ENCODE measurements at places on chromosomes 2 and 18.

- DNase-seq, result no peak
These were observed 16.6 kb upstream of the APCDD1 start for GRCh38 chr18:10437837-10438236.

DNA sequence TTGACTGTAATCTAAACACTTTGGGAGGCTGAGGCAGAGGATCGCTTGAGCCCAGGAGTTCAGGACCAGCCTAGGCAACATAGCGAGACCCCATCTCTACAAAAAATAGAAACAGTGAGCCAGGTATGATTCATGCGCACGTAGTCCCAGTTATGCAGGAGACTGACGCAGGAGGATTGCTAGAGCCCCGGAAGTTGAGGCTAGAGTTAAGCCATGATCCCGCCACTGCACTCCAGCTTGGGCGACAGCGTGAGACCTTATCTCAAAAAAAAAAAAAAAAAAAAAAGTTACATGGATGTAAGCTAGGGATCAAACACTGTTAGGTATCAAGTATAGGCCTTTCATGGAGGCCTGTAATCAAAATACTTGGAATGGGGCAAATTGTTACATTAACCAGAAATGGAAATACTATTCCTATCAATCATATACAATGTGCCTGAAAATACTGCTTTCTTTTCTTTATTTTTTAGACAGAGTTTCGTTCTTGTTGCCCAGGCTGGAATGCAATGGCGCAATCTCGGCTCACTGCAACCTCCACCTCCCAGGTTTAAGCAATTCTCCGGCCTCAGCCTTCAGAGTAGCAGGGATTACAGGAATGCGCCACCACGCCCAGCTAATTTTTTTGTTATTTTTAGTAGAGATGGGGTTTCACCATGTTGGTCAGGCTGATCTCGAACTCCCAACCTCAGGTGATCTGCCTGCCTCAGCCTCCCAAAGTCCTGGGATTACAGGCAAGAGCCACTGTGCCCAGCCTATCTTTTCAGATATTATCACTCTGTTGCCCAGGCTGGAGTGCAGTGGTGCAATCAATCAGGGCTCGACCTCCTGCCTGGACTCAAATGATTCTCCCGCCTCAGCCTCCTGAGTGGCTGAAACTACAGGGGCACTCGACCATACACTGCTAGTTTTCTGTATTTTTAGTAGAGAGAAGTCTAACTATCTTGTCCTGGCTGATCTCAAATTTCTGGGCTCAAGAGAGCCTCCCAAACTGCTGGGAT is 27.2 kb downstream of the XPO1 start:
- no peak for DNase-seq

DNA sequence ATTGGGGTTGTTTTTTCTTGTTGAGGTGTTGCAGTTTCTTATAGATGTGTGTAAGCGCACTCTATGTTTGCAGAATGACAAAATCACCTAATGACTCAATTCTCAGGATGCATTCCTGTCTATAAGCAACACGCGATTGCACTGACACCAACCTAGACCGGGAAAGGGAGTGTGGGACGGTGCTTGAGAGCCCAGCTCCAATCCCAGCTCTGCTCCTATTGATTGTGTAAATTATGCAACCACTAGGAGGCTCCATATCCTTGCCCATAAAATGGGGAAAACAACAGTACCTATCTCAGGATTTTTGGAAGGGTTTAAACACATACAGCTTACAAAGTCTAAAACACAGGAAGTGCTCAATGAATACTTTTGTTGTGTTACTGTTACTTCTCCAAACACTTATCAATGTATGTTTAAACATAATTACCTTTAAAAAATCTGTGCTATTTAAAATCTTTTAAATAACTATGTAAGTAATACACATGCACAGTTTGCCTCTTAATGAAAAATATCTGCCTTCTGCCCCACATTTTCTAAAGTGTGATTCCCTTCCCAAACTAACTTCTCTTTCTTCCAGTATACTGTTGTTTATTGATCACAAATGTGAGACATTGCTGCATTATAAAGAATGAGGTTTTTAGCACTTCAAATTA is 132.5 kb downstream of the SPHKAP start:
- DNase-seq, result peak; percentile 22

DNA sequence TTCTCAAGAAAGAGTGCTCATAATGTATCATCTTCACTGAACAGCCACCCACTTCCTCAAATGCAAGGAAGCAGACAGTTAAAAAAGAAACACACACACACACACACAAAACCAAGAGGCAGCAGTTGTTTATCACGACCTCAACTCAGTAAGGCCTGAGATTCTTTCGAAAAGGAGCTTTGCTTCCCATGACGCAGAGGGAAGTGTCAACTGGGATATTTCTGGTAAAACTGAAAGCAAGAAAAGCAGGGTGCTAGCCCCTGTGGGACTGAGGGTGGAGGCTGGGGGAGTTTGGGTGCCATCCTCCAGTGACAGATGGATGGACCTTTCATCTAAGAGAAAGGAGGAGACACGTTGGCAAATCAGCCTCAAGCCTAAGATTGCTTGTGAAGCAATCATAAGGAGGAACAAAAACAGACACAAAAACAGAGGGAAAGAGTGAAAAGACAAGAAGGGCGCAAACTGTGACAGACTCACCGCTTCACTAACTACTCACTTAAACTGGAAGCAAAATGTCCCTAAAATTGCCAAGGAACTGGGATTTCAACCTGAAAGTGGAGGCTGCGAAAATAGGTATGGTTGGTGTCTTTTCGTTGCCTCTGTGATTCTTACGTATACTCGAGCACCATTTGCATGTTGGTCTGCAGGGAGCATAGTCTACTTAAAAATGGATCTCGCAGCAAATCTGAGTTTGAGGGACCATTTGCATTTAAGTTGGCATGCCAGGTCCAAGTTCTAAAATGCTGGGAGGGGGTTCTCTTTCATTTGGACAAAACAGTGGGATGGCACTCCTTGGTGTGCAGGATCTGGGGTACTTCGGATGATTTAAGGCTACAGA is at the start of gene ARHGAP25:
TSS of gene ARHGAP25 (plus strand) at position 124 of the 838 bp plus-strand sequence. CDS start at position 513, 389 bp downstream.
- DNase-seq, result no peak

DNA sequence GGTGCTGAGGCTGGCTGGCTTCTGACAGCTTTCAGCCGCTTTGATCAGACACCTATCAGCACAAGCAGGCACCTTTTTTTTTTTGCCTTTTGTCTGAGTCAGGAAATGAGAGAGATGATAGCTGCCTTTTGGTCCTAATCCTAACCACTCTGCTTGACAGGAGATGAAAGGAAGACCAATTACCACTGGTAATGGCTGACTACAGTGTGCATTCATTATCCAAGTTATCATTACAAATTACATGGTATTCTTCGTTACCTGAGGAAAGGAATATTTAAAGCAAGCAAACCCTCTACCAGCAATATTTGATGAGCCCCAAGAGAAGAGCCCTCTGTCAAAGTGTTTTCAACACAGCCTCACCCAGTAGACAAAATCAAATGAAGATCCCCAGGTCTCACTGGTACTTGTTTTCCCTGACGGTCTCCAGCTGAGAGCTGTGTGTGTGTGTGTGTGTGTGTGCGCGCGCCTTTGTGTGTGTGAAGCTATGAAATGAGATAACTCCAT is 925.7 kb downstream of the DCDC2C start:
- DNase-seq, result peak; percentile 87

DNA sequence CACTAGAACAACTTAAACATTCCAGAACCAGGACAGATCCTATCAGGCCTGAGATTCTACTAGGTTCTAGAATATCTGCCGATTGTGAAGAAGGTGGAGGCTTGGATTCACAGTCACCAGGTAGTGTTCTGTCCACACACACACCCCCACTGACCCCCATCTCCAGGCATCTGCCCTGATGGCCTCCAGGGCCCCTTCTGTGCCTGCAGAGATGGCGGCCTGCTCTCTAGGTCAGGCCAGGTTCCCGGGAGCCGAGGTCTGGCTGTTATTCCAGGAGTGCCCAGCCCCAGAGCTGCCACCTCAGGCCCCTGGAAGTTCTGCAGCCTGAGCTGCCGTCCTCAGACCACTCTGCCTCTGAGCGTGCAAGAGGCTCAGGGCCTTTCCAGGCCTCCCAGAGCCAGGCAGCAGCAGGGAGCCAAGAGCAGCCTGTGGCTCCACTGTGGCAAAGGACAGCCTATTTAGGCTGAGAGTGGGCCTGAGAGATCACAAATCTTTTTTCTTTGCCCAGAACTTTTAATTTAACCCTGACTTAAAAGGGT is 96.2 kb upstream of the ASAP2 start:
- no peak for DNase-seq

DNA sequence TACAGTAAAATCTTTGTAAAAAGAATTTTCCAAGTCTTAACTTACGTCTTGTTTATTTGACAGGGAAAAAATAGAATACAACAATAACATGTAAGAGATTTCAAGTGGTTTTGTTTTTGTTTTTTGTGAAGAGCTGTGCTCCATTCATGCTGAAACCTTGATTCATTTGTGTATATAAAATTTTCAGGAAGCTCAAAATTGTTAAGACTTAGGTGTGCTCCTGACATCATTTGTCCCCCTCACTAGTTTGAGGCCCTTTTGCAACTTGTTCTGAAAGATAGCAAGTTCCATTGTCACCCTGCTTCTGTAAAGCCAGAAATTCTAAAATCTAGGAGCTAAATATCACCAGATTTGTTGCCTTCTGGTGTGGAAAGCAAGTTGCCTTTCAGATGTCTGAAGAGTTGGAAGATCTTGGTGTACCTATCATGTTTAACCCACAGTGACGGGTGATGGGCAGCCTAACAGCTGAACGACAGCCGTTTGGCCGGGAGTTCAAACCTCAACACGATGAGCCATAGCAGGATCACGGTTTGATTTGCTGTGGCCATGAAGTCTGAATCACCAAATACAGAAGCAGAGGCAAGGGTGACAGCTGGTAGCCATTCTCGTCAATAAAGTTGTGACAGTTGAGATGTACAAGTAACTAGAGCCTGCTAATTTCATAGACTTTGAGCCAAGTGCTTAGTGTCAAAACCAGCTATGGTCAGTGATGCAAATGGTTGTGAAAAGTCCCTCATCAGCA is 205.5 kb upstream of the SP5 start:
- DNase-seq, result no peak

GRCh38 chr18:49723648-49724180 is 89.6 kb downstream of the ACAA2 start:
- DNase-seq, result no peak

DNA sequence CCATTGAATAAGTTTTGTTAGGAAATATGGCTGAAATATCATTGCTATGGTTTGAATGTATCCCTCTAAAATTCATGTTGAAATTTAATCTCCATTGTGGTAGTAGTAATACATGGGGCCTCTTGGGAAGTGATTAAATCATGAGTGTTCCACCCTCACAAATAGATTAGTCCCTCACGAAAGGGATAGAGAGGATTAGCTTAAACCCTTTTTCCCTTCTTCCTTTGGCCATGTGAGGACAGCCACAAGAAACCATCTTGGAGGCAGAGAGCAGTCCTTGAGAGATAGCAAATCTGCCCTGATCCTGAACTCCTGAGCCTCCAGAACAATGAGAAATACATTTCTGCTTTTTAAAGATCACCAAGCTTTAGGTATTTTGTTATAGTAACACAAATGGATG is 274.2 kb downstream of the CDH19 start:
- no peak for DNase-seq

DNA sequence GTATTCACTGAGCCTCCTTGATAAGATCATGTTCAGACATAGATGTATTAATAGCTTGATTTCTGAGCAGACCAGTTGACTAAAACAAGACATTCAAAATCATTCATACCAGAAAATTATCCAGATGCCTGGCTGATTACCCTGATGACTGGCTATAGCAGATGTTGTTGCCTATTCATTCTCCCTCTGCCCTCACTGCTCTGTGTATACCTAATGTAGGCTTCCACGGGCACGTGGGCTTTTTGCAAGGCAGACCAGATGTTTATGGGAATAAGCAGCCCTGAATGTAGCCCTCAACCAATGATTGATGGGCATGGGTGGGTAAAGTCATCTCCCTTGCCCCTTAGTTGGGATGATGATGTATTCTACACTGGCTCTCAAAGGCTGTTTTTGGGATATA is 289.1 kb downstream of the MBD2 start:
- no peak for DNase-seq

GRCh38 chr2:116264872-116265271 is 1549.6 kb upstream of the DDX18 start:
- no peak for DNase-seq

- DNase-seq, result no peak
These were observed 8.0 kb upstream of the ITGB6 start for GRCh38 chr2:160207804-160208654.

GRCh38 chr2:161586517-161587167 is 37.6 kb upstream of the SLC4A10 start:
- DNase-seq, result peak; percentile 26

DNA sequence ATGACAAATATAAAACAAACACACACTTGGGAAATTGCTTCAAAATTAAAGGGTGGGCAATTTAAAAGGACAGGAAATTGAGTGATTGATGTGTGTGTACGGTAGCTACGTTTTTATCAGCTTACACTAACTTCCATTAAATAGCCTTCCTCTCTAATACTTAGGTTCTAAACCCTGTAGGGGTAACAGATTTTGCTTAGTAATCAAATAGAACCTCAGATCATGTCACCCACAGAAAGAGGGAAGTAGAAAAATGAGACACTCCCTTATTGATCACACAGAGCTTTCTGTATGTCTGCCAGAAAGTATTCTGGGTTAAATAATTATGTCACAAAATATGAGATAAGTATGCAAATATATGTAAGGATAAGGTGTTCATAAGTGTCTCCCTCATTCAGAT is 93.3 kb downstream of the ICA1L start:
- no peak for DNase-seq

- peak; percentile 43 for DNase-seq
These were observed 56.2 kb upstream of the ATP8B1 start for GRCh38 chr18:57859314-57859713.

- DNase-seq, result no peak
These were observed 13.4 kb downstream of the ARHGAP15 start for GRCh38 chr2:143142598-143142997.

- DNase-seq, result no peak
These were observed 211.7 kb downstream of the CLIP4 start for GRCh38 chr2:29326926-29327325.

DNA sequence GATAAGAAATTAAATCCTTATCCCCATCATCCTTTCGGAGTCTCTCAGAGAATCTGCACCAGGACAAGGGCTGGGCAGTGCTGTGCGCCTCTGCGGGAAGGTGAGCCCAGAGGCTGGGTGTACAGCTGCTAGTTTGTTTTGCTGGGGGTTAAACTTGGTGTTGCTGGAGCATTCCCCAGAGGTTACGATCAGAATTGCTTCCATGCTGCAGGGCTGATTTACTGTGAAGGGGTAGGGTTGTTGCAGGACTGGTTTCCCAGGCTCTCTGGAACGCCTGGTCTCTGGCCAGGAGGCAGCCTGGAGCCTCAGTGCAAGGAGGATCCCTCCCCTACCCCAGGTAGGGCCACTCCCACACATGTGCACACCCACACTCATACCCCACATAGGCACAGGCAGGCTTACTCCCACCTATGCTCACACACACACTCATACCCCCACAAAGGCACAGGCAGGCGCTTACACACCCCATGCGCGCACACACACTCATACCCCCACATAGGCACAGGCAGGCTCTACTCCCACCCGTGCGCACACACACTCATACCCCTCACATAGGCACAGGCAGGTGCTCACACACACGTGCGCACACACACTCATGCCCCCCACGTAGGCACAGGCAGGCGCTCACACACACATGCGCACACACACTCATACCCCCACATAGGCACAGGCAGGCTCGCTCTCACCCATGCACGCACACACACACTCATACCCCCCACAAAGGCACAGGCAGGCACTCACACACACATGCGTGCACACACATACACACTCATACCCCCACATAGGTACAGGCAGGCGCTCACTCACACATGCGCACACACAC is 11.3 kb downstream of the CNNM4 start:
- DNase-seq, result no peak

Measured in COR-L47 (cell line).